ENCODE measurements at places on chromosomes 3 and 15.

DNA sequence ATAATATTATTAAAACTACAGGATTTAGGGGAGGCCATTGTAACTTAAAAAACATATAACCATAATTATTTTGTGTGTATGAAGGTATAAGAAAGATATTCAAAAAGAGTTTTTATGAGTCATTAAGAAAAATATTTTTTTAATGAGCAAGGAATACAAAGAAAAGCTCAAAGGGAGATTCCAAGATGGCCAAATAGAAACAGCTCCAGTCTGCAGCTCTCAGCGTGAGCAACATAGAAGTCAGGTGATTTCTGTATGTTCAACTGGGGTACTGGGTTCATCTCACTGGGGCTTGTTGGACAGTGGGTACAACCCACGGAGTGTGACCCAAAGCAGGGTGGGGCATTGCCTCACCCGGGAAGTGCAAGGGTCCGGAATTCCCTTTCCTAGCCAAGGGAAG, 336.1 kb downstream of the TBL1XR1 start:
- ATAC-seq: no peak

- no peak for ATAC-seq
Observed at GRCh38 chr15:61558172-61559136, 329.4 kb upstream of the RORA start.

DNA sequence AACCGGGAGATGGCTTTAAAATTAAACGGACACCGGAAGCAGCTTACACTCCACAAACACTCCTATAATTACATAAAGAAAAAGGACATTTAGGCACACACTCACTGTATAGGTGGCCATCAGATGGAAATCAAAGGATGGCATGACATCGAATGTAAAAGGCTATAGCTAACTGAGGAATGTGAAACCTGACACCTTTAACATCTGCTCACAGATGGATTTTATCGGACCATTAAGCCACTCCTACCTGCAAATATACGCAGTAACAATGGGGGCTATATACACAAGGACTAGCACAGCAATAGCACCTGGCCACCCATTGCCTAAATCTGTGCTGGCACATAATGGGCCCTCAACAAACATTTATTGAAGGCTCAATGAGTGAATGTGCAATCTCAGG, 14.5 kb upstream of the RBSN start:
- ATAC-seq: no peak

DNA sequence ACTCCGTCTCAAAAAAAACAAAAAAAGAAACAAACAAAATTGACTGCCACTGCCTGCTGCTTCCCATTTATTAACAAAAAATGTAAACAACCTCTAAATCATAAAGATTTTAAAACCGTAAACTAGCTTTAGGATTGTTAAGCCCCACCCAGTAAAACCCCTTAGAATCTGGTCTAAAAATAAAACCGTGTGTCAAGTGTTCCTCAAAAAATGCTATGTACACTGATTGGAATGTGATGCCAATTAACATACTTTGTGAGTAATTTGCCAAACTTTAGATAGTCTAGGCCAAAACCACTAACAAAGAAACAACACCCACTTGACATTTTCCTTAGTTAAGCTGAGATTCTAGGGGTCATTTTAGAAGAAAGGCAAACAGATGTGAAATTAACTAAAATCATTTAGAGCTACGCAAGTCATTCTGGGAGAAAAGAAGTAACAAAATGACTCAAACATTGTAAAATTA, 5.3 kb downstream of the RAF1 start:
- ATAC-seq: peak; percentile 21

DNA sequence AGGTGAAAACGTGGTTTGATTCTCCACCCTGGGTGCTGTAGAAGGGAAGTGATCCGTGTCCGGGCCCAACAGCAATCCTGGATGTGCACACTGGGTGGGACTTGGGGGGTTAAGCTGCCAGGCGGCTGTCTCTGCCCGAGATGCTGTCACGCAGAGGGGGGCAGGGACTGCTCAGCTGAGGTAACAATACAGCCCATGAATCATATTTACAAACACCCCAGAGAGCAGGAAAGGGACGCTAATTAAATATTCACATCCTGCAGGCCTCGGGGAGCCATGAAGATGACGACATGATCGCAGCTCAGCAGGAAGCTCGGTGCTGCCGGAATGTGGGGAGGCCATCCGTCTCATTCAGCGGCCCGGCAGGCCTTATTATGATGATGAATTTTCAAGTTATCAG, 17.9 kb upstream of the CRABP1 start:
- peak; percentile 46 for ATAC-seq

- ATAC-seq: peak; percentile 41
Observed at GRCh38 chr3:30462721-30463470, 143.5 kb upstream of the TGFBR2 start.

DNA sequence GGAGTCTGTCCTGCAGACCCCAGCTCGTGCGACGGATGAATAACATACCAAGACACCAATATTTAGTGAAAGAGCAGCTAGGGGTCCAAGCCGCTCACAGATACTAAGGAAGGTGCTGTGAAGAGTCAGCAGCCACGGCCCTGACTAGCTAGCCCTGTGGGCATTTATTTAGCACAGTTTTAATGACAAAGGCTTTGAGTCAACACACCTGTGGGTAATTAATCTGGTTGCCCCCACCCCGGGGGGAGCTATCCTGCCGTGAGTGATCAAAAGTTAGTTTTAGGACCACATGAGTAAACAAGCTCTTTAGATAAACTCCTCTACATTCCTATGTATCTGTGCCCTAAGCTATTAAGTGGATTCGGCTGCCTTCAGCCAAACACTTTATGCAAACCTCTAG, 18.7 kb downstream of the CAPN3 start:
- no peak for ATAC-seq
